GM23338 (cell line): ENCODE measurements at places on chromosomes 2 and 18. TPM values are rescaled to one million over a fixed set of nuclear protein-coding genes. Genes with fewer than 3 reads are reported as not detected.
A peak's percentile ranks its signal among the peaks of the same experiment; 100 is the strongest.

DNA sequence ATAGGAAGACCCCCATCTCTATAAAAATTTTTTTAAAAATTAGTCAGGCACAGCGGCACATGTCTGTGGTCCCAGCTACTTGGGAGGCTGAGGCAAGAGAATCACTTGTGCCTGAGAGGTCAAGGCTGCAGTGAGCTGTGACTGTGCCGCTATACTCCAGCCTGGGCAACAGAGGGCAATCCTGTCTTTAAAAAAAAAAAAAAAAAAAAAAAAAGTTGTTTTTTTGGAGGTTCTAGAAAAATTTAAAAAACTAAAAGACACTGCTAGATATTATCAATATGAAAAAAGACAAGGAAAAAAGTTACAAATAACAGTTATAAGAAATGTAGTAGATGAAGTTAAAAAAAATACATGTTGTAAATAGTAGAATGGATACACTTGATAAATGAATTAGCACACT lies 56.1 kb upstream of the C2orf15 start:
- H3K4me3 ChIP-seq, result no peak overlapping the region
- H3K36me3 ChIP-seq, result no peaks in the 10 kb centered on the region
- DNase-seq, result peak; percentile 21
- peaks cover 5% of the 10 kb centered on the region for H3K27me3 ChIP-seq

- no peak overlapping the region for H3K4me3 ChIP-seq
- H3K27ac ChIP-seq, result no peak overlapping the region
- H3K4me1 ChIP-seq, result no peaks in the 10 kb centered on the region
- DNase-seq, result peak; percentile 79
- no peaks in the 10 kb centered on the region for H3K27me3 ChIP-seq
These were observed 51.8 kb downstream of the MTHFD2 start for GRCh38 chr2:74250189-74250631.

DNA sequence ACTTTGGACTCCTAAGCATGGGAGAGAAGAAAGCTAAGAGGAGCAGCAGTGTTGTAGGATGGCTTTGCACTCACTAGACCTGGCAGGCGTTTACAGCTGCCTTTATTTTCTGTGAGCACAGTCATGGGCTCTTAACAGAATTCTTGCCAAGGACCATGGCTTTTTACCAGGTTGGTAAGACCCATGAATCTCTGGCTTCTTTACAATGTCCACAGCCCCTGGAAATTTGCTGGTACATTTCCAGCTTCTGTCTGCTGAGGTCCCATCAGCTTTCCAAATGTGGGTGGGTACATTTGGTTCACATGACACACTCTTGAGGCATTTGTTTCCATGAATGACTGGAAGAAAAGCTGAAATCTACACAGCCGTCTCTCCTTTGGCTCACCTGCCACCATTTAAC lies 162.7 kb downstream of the PPP1R1C start:
- no peaks in the 10 kb centered on the region for H3K27me3 ChIP-seq
- DNase-seq, result no peak
- H3K36me3 ChIP-seq, result no peaks in the 10 kb centered on the region
- H3K4me3 ChIP-seq, result no peak overlapping the region

GRCh38 chr18:58135183-58135641 lies 91.2 kb downstream of the NEDD4L start:
- DNase-seq, result no peak
- no peaks in the 10 kb centered on the region for H3K36me3 ChIP-seq
- 0 out of 2 replicates have a peak, but pooled peaks cover 17% of the 10 kb centered on the region for H3K4me1 ChIP-seq
- H3K27ac ChIP-seq, result no peak overlapping the region
- H3K4me3 ChIP-seq, result no peak overlapping the region
- no peaks in the 10 kb centered on the region for H3K27me3 ChIP-seq

Gene DSEL
- total RNA-seq, result 20.8 and 24.1 TPM in 2 replicates

Gene POMC
- 7.8 and 12.3 TPM in 2 replicates for total RNA-seq
